ENCODE measurements at places on chromosomes 5 and 9.
A peak's percentile ranks its signal among the peaks of the same experiment; 100 is the strongest.

GRCh38 chr9:97985058-97985861 lies 2.1 kb downstream of the ANP32B start:
- peak; percentile 27 for DNase-seq

GRCh38 chr5:27325513-27325912 lies 287.1 kb upstream of the CDH9 start:
- DNase-seq, result peak; percentile 22

- DNase-seq, result no peak
Observed at GRCh38 chr5:116448870-116449427, 125.7 kb downstream of the SEMA6A start.

DNA sequence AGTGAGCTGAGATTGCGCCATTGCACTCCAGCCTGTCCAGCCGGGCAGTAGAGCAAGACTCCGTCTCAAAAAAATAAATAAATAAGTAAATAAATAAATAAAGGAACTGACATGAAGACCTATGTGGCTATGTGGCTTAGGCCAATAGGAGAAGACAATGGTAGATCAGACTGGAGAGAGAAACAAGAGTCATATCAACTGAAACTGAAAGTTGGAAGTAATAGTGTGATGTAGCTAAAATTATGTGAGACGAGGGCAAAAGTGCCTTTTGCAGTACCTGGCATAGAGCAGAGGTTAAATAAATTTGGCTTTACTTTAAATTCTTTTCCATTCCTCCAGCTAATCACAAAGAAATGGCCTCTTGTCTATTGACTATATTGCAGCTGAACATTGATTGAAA lies 7.3 kb downstream of the FBP2 start:
- DNase-seq, result peak; percentile 16

DNA sequence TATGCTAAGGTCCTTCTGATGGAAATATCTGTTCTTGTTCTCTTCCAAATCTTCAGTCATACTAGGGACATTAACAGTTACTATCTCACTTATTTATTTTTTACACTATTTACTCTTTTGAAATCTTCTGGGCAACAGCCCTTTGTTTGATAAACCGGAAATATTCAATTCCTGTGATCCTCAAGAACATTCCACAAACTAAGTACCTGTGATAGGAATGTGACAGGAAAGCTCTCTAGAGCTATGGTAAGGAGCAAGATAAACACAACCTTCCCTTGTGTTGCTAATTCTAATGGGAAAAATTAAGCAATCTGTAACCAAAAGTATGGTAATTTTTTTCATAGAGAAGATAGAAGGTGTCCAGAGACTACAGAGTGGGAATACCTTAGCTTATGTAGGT lies 22.0 kb upstream of the ANKRD34B start:
- DNase-seq, result no peak

DNA sequence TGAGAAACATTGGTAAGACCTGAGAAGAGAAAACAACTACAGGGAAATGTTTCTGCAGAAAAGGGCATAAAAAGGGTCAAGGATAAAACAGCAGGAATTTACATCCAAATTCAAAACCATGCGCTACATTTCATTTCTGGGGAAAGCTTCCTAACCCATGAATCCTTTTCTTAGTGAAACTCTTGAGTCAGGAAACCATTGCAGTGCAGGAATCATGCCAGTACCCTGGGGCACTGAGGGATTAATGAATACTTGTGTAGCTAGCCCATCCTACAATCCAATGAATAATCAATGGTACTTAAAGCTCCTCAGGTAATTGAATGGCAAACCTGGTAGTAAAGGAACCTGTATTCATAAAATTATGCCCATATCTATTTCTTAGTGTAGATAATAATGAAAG lies 580.5 kb downstream of the TLE1 start:
- no peak for DNase-seq

DNA sequence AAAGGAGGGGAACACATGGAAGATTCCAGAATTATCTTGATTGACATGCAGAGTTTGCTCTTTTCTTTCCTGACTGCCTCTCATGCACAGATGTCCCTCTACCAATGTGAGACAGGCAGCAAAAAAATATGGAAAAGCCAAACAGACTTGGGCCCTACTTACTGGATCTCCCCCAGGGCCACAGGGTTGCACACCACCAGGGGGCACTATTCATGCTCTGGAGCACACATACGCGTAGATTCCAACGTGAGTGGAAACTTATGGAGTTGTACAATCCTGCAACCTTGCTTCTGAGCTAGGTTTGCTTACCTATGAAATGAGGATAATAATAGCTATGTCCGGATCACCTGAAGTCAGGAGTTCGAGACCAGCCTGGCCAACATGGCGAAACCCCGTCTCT lies 319.5 kb downstream of the ARHGEF28 start:
- DNase-seq, result no peak

DNA sequence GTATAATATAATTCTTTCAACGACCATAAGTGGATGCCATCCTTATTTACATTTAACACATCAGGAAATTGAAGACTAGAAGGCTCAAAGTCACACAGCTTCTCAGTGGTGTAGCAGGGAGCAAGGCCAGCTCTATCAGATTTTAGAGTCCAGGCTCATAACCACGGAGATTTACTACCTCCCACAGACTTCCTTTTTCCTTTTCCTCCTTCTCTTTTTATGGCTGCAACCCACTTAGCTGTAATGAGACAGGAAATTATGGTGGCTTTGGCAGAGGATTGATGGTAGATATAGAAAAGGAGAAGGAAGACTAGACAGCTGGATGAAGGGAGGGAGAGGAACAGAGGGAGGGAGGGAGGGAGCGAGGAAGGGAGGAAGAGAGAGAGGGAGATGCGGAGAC lies 47.4 kb downstream of the SPEF2 start:
- no peak for DNase-seq

DNA sequence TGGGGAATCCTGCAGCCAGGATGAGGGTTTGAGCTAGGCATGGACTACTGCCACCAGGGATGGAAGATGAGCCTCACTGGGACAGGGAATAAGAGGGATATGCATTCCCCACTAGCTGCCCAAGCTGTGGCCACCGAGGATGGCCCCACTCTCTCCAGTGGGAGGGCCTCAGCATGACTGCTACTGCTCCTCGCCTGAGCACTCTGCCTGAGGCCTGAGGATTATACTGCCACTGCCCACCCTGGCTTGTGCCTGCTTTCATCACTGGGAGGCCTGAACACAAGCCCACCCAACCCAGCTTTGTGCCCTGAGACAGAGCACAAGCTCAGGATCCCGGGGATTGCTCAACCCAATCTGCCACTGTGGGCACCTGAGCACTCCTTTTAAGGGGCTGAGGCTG lies 425.6 kb downstream of the RASEF start:
- DNase-seq, result no peak

DNA sequence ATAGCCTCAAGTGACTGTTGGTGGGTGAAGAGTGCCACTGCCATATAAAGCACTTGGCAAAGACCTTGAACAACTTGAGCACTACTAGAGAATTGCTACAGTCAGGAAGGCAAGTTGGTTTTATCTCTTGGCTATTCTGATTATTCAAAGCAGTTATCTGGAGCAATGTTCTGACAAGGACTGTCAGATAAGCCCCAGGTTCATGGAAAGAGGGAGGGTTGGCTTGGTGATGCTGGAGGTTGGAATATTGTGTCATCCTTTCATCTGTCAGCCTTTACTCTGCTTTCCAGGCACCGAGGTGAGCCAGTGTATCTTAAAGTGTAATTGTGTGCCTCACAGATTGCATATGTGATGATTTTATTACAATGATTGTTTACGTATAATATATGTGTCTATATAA lies 548.4 kb upstream of the ZNF608 start:
- no peak for DNase-seq

GRCh38 chr5:88727705-88728313 lies 155.2 kb downstream of the MEF2C start:
- DNase-seq, result peak; percentile 57

GRCh38 chr5:55160493-55161209 lies 680 bp downstream of the GPX8 start:
- peak; percentile 98 for DNase-seq

GRCh38 chr9:13896047-13896446 lies 417.9 kb downstream of the NFIB start:
- DNase-seq, result no peak

DNA sequence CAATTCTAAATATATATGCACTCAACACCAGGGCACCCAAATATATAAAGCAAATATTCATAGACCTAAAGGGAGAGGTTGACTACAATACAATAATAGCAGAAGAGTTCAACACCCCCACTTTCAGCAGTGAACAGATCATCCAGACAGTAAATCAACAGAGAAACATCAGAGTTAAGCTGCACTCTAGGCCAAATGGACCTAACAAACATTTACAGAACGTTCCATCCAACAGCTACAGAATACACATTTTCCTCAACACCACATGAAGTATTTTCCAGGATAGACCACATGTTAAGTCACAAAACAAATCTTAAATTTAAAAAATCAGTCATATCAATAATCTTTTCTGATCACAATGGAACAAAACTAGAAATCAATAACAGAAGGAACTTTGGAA lies 18.9 kb downstream of the APBA1 start:
- no peak for DNase-seq

GRCh38 chr9:87515588-87516221 lies 18.0 kb downstream of the DAPK1 start:
- DNase-seq, result peak; percentile 20

DNA sequence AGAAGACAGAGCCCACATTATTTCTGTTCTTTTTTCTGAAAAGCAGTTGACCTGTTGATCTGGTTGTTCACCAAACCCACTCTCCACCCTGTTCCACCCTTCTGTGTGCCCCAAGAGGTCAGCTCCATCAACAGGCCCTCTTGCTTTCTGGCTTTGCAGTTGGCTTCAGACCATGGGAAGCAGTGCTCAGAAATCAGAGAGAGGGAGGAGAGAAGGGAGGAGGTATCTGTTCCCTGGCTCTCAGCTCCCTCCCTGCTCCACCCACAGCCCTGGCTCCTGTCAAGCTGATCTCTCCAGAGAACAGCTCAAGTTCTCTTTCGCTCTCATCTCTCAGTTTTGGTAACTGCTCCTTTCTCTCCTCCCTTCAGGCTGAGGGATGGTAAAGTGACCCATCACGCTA lies 144.2 kb upstream of the RAI14 start:
- peak; percentile 80 for DNase-seq

GRCh38 chr5:173971681-173972345 lies 17.2 kb upstream of the C5orf47 start:
- no peak for DNase-seq

DNA sequence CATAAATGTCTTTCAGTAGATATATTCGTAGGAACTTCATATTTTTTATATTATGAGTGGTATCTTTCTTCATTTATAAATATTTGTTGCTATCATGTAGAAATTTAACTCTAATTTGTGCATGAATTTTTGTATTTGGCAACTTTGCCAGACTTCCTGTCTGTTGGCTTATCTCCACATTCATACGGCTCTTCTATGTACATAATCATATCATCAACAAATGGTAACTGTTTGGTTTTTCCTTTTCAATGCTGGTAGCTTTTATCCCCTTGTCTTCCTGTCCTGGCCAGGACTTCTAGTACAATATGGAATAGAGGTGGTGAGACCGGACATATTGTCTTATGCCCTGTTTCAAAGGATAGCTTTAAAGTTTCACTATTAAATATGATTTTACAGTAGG lies 132.3 kb upstream of the COL5A1 start:
- DNase-seq, result no peak

DNA sequence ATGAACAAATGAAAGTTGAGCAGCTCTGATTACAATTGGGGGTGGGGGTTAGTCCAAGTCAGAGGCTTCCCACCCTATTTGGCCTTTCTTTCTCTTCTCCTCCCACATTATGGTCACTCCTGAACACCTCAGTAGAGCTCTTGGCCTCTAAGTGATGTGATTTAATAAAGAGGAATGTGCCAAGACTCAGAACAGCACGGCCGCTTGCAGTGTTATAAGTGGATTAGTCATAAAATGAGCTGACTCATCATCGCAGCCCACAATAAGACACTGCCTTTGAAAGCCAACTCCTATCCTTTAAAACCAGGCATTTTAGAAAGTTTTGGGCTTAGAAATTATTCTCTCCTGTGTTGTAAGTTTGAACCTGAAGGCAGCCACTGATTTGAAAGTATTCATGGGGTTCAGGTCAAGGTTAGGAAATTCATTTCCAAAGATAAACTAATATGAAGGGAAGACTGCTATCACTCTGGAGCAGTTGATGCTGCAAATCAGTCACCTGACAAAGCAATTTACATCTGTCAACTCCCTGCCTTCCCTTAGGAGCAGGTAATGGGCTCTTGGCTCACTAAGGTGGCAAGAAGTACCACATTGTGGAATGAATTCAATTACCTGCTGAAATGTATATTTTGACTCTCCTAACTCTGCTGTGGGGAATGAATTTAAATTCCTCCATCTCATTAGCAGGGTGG lies 283.6 kb upstream of the NMUR2 start:
- DNase-seq, result peak; percentile 39

- no peak for DNase-seq
Observed at GRCh38 chr5:18961234-18961633, 1026.8 kb downstream of the CDH18 start.

- no peak for DNase-seq
Observed at GRCh38 chr5:158937381-158937952, 162.2 kb downstream of the EBF1 start.

- no peak for DNase-seq
Observed at GRCh38 chr9:132541870-132542830, 40.3 kb upstream of the BARHL1 start.

- no peak for DNase-seq
Observed at GRCh38 chr5:93716453-93716852, 24.9 kb downstream of the POU5F2 start.

- DNase-seq, result no peak
Observed at GRCh38 chr5:138229387-138229786, 16.3 kb upstream of the CDC23 start.

- DNase-seq, result peak; percentile 41
Observed at GRCh38 chr5:17436350-17436749, 61.7 kb upstream of the TAF11L2 start.

- DNase-seq, result no peak
Observed at GRCh38 chr5:3201941-3202340, 393.7 kb upstream of the IRX1 start.

DNA sequence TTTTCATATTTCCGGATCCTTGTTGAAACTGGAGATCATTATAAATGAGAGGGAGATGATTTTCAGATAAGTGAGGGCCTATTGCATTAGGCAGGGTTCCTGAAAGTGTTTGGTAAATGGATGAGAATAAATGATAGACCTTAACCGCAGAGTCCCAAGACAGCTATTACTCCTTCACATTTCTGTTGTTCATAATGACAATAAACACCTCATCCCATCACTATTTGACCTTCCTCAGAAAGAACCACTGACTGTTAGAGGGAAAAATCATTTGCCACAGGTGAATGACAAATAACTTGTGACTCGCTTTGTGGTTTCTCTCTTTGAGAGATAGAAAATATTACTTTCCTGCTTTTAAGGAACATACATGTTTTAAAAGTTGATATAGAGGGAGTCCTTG lies 47.3 kb upstream of the TRMT10B start:
- DNase-seq, result no peak

- peak; percentile 50 for DNase-seq
Observed at GRCh38 chr5:157951673-157952373, 92.9 kb upstream of the CLINT1 start.
